ENCODE measurements at places on chromosomes 1 and 21. TPM values are rescaled to one million over a fixed set of nuclear protein-coding genes. Genes with fewer than 3 reads are reported as not detected.

DNA sequence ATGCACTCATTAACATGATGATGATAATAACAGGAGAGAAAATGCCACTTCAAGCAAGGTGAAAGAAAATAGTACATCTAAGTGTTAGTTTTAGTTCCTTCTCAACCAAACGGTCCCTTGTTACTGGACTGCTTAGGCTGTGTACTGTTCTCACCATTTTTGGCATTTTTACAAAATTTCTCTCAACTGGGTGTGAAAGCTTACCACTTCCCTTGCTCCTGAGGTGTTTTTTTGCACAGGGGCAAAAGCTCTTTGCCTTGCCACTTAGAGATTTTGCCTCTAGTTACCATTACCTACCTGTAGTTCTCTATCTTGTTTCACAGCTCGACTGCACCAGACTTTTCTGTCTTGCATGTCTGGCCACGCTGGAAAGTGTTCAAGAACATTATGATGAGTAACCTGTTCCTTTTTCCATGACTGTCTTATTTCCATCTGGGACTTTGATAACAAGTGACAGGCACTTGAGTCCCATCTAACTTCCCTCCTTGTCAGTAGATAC, 10.7 kb downstream of the NEK7 start:
- DNase-seq, result peak; percentile 70

DNA sequence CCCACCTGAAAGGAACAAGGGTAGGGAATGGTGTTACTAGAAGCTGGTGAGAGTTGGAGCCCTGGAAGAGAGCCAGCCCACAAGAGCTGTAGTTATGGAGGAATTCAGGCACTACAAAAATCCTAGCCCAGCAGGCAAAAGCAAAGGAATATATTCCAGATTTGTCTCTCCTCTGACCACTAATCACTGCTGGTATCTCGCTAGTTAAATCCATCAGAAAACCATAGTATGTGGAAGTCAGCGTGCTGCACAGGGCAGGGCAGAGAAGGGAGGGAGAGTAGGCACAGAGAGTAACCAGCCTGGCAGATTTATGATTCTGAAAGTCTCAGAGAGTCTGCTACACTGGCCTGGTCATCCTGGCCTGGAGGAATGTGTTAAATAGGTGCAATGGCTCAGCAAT, 88.6 kb downstream of the SELENOF start:
- peak; percentile 35 for DNase-seq

GRCh38 chr1:184380468-184380867, 6.4 kb upstream of the C1orf21 start:
- no peak for DNase-seq

DNA sequence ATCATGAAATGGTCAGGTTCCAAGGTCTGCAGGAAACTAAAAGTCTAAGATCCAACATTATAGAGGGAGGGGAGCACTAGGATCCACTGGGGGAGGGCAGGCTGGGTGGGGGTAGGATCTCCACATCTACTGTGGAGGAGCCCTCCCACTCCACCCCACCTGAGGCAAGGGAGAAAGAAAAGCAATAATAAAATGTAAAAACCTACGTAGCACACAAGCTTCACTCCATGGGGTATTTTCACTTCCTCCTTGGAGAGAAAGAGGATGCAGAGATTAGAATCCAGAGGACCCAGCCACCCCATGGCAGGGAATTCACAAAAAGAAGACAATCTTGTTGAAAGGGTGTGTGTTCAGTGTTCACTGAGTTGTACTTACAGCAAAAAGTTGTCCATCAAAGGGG, 14.4 kb downstream of the SPOCD1 start:
- no peak for DNase-seq

DNA sequence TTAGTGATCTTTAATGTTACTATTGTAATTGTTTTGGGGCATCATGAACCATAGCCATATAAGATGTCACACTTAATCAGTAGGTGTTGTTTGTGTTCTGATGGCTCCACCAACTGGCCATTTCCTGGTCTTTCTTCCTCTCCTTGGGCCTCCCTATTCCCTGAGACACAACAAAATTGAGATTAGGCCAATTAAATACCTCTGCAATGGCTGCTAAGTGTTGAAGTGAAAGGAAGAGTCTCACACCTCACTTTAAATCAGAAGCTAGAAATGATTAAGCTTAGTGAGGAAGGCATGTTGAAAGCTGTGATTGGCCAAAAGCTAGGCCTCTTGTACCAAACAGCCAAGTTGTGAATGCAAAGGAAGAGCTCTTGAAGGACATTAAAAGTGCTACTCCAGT, 30.7 kb downstream of the PPP2R5A start:
- peak; percentile 41 for DNase-seq

GRCh38 chr1:209885403-209886218, 52.4 kb upstream of the SYT14 start:
- DNase-seq, result no peak

DNA sequence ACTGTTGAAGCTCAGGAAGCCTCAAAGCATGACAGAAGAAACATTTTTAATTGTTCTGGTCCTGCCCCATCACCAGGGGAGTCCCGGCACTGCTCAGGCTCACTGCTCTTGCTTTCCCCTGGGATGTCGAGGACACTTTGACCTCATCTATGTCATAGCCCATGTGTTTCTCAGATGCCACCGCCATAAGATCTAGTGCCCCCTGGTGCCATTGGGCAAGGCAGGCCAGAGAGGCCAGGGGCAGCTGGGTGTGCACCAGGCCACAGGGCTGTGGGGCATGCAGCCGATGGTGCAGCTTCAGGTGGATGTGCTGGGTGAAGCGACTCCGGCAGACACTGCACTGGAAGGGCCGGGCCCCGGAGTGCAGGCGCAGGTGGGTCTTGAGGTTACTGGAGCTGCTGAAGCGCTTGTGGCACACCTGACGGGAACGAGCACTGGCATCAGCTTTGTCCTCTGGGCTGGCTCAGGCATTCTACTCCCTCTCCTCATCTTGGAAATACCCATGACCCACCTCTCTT, 7.7 kb upstream of the CRYBG2 start:
- DNase-seq, result no peak

DNA sequence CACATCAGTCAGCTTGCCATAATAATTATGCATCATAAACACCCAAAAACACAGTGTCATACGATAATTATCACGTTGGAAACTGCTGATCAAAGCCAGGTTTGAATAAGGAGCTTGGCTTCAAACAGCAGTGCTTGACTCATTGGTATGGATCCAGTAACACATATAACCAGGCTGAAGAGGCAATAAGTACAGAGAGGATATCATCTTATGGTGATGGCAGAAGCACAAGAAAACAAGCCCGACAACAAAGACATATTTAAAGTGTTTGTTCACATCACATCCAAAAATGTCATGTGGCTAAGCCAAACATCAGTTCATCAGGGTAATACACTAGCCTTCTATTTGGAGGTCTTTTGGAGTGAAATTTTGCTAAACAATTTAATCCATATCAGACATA, 389.7 kb downstream of the NCAM2 start:
- DNase-seq, result no peak

- DNase-seq, result no peak
These were observed 42.5 kb upstream of the C1orf174 start for GRCh38 chr1:3942416-3943122.

DNA sequence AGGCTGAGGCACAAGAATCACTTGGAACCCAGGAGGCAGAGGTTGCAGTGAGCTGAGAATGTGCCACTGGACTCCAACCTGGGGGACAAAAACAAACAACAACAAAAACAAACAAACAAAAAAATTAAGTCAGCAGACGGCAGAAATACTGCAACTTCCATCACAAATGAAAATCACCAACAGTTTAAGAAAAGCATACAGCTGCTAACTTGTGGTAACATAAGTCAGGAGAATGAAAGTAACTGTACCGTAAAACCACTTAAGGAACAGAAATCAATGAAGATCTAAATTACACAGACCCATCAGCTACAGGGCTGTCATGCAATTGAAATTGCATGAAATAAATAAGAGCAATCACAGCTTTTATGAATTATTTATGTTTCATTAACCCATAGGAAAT, 25.0 kb downstream of the MCOLN2 start:
- DNase-seq, result no peak

GRCh38 chr1:221644663-221645258, 97.1 kb downstream of the DUSP10 start:
- no peak for DNase-seq

DNA sequence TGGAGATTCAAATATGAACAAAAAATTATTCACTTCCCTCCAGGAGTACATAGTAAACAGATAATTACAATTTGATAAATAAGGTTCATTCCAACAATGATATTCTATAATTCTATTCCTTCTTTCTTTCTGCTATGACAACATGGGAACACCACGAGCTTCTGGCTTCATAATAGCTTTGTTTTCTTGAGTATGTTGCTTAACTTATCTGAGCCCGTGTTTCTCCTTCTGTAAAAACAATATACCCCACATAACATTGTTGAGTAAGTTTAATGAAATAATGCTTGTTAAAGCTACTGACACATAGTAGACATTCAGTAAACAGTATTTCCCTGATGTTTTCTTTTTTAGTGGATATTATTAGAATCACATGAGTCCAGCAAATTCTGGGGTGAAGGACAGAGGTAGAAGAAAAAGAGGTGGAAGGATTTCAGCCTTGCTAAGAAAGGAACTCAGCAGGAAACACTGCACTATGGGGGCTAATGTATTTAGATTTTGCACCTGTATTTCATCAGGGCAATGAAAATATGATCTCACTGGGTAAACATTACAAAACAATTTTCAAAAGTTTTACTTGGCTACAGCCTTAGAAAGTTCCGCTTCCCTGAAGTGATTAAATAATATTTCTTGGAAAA, 430.8 kb upstream of the C1orf87 start:
- DNase-seq, result no peak

Gene FAM72B
- total RNA-seq, result 1.9 TPM

Gene ACTL8
- not detected for total RNA-seq

Gene VASH2
- total RNA-seq, result not detected

Gene AMY1C
- not detected for total RNA-seq

Gene GALNT2
- 111 TPM for total RNA-seq

Gene HSPA6
- total RNA-seq, result not detected

All from GM23248 (cell line).